SK-MEL-5 (cell line): ENCODE measurements at places on chromosomes 7 and 10. TPM values are rescaled to one million over a fixed set of nuclear protein-coding genes. Genes with fewer than 3 reads are reported as not detected.

Gene MACC1
- 1.2 and 1.4 TPM in 2 replicates for total RNA-seq

Gene HHEX
- 0.19 and 0.48 TPM in 2 replicates for total RNA-seq

Gene UCN3
- total RNA-seq, result not detected in 2 replicates

Gene SORBS1
- 36.6 and 37.0 TPM in 2 replicates for total RNA-seq

Gene C7orf57
- total RNA-seq, result 0.48 and 0.79 TPM in 2 replicates

Gene MBL2
- 0.16 TPM in 1 of 2 replicates, not detected in the other for total RNA-seq

Gene C10orf143
- 0.08 and 0.42 TPM in 2 replicates for total RNA-seq

DNA sequence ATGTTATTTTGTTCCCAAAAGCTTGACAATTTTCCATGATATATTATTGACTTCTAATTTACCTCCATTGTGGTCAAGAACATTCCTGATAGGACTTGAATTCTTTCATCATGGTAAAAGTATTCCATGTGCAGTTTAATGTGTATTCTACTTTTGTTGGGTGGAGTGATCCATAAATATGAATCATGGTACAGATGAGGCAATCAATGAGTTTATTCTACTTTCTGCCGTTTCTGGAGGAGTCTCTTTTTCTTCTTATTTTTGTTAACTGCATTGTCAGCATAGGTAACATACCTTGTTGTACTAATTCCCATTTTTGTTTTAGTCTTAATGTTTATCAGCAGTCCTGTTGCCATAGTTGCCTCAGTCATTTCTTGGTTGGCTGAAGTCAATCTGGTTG, 69.6 kb downstream of the SHOC2 start:
- DNase-seq, result no peak

DNA sequence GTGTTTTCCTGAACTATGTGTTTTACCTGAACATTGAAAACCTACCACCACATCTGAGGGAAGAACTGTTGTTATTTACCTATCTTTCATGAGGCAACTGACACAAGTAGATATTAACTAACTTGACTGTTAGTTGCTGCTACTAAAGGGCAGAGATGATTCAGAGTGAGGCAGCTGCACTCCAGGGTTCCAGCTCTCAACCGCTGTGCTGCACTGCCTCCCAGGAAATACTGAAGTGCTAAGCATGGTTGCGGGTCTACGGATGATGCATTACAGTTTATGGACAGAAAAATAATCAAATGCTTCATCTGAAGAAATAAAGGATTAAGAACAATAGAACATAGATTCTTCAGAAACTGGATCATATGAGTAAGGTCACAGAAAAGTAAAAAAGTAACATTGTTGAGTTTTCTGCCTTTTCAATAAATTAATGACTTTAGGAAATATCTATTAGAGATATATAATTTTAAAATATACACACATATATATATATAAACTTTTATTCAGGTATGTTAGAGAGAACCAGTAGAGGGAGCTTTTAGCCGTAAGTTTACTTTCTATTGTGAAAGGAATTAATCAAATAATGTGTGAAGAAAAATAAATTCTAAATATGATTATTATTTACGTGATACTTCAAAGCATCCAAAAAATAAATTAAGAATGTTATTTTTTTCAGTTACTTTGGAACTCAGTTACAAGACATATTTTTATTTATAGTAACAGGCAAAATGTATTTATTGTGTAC, 620.0 kb downstream of the CNTNAP2 start:
- peak; percentile 27 for DNase-seq

GRCh38 chr7:132577206-132578049, 1.2 kb upstream of the PLXNA4 start:
- DNase-seq, result no peak

- DNase-seq, result no peak
These were observed 29.8 kb downstream of the NRP1 start for GRCh38 chr10:33304423-33305225.

GRCh38 chr10:43070121-43071085, 6.5 kb upstream of the RET start:
- DNase-seq, result peak; percentile 4

GRCh38 chr7:39613577-39613976, 9.8 kb upstream of the RALA start:
- DNase-seq, result no peak

GRCh38 chr7:112437072-112437471, 13.2 kb upstream of the IFRD1 start:
- DNase-seq, result no peak

GRCh38 chr10:44938956-44939355, 20.6 kb upstream of the RASSF4 start:
- no peak for DNase-seq

DNA sequence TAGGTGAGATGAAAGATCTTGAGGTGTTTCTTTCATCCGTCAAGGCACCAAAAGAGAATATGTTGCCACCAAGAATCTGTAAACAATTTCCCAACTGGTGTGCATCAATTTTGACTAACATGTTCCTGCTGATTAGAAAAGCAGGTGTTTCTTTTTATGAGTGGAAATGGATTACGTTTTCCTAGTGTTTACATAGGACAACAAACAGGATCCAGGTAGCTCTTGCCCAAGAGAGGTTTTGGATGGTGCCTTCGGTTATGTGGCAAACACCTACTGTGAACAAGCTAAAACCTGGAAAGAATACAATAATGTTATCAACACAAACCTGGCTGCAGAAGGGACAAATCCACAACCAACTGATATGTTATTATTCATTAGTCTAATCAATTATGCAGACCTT, 53.6 kb upstream of the WNT16 start:
- DNase-seq, result no peak

DNA sequence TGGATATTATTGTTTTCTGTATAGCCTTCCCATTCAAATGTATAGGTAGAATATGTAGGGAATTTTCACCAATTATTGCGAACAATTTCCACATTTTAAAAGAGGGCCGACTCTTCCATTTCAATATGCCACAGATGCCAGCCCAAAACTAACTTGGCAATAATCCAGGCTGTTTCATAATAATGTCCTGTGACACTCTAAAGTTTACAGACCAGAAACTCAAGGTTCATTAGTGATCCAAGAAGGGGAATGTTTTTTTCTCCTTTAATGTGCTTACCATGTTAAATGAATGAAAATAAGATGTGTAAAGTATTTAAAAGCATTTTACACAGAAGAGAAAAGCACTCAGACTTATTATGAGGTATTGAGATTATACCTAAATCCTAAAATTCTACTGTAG, 63.0 kb upstream of the FAM3C start:
- DNase-seq, result peak; percentile 39

- DNase-seq, result no peak
These were observed 181.8 kb downstream of the GLI3 start for GRCh38 chr7:42055171-42055570.

DNA sequence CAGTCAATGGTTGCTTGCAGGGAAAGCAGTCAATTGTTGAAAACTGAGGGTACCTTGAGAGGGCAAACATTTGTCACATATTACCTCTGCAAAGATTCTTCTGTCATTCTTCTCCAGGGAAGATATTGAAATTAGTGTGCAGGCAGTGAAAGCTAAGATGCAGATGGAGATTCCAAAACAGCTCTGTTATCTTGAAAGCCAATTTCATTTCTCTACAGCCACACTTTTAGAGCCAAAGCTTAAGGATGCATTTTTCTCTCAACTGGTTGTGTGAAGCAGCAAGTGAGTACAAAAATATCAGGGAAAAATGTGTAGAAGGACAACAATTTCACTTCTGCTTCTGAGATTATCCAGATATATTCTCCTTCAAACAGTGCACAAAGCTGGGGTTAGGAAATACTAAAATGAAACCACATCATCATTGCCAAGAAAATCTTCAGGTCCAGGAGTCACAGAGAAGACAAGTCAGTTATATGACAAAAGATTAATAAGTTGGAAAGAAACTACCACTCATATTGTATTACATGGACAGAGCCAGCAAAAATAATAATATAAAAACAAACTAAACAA, 16.3 kb downstream of the SGMS1 start:
- no peak for DNase-seq
